ENCODE measurements at places on chromosomes 7 and 10. TPM values are rescaled to one million over a fixed set of nuclear protein-coding genes. Genes with fewer than 3 reads are reported as not detected.
A peak's percentile ranks its signal among the peaks of the same experiment; 100 is the strongest.

The NFKB2 gene
- total RNA-seq = 36.6 TPM

The MYL10 gene
- not detected for total RNA-seq

DNA sequence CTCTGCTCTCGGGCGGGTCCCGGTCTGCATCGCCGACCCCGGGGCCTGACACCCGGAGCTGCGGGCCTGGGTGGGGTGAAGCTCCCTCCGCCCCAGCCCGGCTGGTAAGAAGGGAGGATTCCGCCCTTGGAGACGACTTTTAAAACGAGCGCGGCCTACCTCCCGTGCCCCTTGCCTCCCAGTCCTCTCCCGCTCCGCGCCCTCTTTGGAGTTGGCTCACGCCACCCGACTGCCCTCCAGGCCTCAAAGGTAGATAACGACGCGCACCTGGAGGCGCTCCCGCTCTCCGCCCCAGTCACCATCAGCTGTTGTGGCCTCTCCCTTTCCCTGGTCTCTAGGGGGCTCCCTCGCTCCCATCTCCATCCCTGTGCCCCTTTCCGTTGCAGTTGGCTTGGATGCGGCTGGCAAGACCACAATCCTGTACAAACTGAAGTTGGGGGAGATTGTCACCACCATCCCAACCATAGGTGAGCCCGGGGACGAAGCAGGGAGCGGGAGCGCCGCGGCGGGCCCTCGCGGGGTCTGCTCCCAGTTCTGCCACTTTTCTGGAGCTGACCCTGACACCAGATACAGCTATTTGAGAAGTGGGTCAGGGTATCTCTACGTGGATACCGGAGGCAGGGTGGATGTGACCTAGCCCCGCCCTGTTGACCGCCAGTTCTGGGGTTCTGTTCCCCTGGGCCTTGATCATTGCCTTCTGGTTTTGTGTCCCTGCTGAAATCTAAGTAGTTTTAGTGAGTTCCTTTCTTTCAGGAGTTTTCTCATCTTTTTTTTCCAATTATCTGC is 679 bp downstream of the ARF5 start:
- peak overlapping the region; percentile 86 for H3K27ac ChIP-seq
- no peaks in the 10 kb centered on the region for H3K36me3 ChIP-seq
- DNase-seq = peak; percentile 73
- no peaks in the 10 kb centered on the region for H3K27me3 ChIP-seq
- peaks cover 10% of the 10 kb centered on the region for H3K4me1 ChIP-seq
- H3K4me3 ChIP-seq = peak overlapping the region; percentile 93

- H3K27ac ChIP-seq = no peak overlapping the region
- no peak for DNase-seq
- H3K36me3 ChIP-seq = no peaks in the 10 kb centered on the region
- no peak overlapping the region for H3K4me3 ChIP-seq
- H3K27me3 ChIP-seq = no peaks in the 10 kb centered on the region
- no peaks in the 10 kb centered on the region for H3K4me1 ChIP-seq
These were observed 69.2 kb upstream of the AHR start for GRCh38 chr7:17229228-17229627.

- H3K27ac ChIP-seq = no peak overlapping the region
- H3K4me3 ChIP-seq = no peak overlapping the region
- no peaks in the 10 kb centered on the region for H3K36me3 ChIP-seq
- no peaks in the 10 kb centered on the region for H3K4me1 ChIP-seq
These were observed 342.2 kb upstream of the MKI67 start for GRCh38 chr10:128468462-128468861.

Data from ovary (tissue), 10 donors.